ENCODE measurements at places on chromosomes 5 and 9.

- DNase-seq = no peak
These were observed 51.1 kb downstream of the RASGEF1C start for GRCh38 chr5:180157866-180158265.

GRCh38 chr9:129436751-129437625 is 183.9 kb downstream of the C9orf50 start:
- no peak for DNase-seq

DNA sequence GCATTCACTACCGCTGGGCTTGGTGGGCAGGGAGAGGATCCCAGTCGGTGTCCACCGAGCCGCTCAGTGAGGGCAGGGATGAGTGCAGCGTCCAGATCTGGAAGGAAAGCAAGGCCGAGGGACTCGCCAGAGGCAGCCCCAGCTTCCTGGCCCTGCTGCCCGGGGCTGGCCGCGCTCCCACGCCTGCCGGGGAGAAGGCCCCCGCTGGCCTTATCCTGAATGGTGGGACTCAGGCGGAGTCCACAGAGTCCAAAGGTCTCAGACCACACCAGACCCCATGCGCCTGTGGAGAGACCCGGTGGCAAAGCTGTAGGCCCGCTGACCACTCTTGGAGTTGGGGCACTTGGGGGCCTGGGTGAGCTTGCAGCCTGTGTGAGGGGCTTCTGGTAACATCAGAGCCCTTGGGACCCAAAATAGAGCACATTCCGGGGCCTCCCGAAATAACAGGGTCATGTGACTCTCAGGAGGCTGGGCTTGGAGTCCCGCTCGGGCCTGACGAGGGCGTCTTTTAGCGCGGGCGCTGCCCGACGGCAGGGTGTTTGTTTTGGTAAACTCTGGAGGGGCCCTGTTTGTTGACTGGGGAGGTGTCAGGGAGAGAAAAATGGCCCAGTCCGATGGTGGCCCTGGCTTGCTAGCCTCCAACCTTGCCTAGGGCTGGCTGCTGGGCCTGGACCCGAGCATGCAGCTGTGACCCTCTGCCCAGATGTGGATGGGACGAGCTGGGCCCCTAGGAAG is 2.8 kb downstream of the RXRA start:
- no peak for DNase-seq

DNA sequence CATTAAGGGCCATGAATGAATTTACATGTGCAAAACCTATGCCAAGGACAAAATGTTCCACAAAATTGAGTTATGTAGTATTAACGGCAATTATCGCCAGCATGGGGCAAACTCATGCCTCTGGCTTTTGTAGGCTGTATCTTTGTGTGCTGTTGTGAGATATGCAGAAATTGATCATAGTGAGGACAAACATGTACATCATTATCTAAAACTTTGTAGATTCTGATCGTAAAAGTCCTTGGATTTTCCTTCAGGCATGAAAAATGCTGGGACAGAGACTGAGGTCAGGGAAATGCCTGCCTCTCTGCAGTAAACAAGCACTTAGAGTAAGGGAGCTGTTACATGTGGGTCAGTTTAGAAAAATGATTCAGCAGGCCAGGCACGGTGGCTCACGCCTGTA is 5.9 kb upstream of the TXNDC8 start:
- no peak for DNase-seq

GRCh38 chr9:131111186-131111853 is 14.1 kb upstream of the NUP214 start:
- no peak for DNase-seq

GRCh38 chr5:127925916-127926315 is 157.7 kb upstream of the SLC12A2 start:
- no peak for DNase-seq

All from CMK (cell line).